ENCODE measurements at places on chromosomes 4 and X.

DNA sequence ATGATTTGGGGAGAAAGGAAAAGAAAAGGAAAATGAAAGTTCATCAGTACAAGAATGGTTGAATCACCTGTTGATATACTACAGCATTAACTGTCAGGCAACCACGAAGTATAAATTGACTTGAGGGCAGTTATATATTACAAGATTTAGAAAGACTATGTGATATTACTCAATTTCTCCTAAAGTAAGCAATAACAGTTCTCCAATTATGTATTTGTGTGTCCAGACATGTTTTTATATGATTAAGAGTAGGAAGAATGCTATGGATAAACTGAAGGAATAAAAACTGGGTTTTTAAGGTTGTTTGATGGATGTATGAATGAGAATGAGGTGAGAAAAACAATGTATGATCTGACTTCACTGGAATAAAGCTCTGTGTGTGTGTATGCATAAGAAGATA is 2234.4 kb downstream of the ARAP2 start:
- no peak for DNase-seq

- no peak for DNase-seq
Observed at GRCh38 chr4:146763560-146763959, 124.9 kb downstream of the POU4F2 start.

GRCh38 chr4:13851085-13851940 is 223.8 kb upstream of the BOD1L1 start:
- no peak for DNase-seq

- no peak for DNase-seq
Observed at GRCh38 chr4:168541266-168541953, 44.6 kb downstream of the PALLD start.

DNA sequence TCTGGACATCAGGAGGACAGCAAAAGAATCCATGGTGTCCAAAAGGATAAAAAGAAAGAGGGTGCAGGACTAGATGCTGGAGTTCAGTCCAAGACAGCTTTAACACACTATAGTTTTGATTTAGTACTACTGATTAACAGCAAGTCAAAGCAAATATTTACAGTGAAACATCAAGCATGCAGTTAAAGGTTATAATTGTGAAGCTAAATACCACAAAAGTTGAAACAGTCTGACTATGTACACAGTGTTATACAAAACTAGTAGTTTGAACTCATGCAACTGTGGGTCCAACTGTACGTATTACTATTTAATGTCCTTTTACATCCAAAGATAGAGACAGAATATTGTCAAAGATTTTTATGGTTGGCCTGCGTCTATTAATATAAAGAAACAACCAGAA is 57.6 kb downstream of the CHIC2 start:
- no peak for DNase-seq

DNA sequence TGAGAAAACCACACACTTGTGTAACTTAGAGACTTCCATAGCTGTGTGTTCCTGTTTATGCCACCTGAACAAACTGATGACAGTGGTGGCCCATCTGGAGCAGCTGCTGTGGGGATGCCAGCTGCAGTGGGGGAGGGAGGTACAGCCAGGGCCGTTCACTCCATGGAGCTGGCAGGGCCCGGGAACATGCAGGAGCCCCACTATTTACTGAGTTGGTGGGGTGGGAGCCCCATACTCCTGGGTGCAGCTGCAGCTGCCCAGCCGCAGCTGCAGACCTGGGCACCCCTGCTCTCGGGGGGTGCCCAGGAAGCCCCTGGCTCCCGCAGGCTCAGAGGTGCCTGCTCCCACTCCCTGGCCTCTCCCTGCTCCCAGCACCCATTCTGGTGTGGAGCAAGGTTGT is 398.6 kb upstream of the RASGEF1B start:
- no peak for DNase-seq

- DNase-seq: no peak
Observed at GRCh38 chr4:145819853-145820181, 118.8 kb downstream of the ZNF827 start.

DNA sequence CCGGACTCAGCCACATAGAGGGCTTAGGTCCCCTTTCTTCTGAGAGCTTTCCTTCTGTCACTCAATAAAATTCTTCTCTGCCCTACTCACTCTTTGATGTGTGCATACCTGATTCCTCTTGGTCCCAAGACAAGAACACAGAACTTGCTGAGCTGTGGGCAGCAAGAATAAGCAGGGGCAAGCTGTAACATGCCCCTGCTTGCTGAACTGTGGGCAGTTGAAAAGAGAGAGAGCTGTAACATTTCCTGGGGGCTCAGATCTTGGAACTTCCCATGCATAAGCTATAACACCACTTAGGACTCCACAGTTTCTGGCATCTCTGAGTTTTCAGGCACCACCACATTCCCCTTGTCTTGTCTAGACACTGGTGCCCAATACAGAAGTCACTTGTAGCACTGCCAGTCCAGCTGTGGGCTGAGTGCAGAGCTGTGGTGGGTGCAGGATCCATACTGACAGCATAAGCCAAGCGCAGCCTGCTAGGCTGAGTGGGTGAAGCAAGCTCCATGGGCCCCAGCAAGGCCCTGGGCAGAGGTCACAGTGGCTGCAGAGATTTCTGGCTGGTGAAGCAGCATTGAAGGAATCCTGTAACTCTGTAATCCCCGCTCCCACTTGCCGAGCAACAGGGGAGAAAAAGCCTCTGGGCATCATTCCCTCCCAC is 241.2 kb downstream of the PCDH10 start:
- no peak for DNase-seq

- no peak for DNase-seq
Observed at GRCh38 chr4:36337665-36338185, 56.3 kb downstream of the DTHD1 start.

DNA sequence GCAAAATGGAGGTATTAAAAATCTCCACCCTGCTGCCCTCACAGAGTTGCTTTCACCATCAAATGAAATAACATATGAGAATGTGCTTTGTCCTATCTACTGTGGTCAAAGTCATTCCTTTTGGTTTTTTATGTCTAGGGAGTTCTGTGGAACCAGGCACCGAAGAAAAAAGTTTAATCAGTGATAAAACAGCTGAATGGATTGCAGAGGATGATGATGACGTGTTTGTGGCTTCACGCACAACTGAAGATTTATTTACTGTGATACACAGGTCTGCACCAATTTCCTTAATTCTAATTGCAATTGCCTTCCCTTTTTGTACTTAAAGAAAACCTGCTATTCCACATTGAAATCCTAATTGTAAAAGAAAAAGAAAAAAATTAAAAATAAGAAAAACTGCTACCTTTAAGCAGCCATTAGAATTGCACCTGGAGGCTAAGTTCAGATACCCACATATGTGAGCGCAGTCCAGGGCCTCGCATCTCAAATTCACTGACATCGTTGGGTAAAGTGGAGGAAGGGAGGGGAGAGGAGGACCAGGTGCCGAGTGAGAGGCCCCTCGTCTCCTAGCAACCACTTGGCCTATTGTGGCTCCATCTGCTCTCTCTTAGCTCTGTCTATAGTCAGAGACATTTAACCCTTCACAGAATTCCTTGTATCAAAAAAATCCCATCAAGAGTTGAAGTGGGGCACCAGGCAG is 10.5 kb upstream of the RTL5 start:
- no peak for DNase-seq

DNA sequence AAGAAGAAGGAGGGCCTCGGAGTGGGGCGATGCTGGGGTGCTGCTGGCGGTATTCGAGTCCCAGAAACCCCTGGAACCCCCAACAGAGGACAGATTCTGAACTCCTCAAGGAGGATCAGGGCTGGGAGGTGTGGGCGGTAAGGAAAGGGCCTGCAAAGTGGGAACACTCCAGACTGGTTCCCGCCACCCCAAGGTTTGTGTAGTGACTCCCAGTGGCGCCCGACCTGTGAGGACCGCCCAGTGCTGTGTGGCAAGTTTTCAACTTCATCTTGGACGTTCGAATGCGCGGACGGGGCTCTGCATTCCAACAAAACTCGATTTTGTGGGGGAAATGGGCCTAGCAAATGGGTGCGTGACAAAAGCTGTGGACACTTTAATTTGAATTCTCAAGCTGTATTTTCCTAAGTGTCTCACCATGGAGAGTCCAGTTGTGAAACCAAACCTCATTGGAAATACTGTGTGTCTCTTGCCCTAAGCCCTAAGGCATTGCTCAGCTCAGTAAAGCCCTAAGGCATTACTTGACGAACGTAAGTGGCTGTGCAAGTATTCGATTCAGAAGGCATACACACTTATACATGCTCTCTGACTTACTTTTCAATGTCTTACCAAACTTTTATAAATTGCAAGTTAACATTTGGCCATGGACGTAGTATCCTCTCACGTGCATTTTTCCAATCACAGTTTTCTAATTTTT is 27.4 kb upstream of the XAGE1B start:
- DNase-seq: no peak

GRCh38 chr4:101122019-101122418 is 225.3 kb downstream of the PPP3CA start:
- DNase-seq: no peak

- no peak for DNase-seq
Observed at GRCh38 chr4:44772340-44772739, 46.0 kb upstream of the GNPDA2 start.

DNA sequence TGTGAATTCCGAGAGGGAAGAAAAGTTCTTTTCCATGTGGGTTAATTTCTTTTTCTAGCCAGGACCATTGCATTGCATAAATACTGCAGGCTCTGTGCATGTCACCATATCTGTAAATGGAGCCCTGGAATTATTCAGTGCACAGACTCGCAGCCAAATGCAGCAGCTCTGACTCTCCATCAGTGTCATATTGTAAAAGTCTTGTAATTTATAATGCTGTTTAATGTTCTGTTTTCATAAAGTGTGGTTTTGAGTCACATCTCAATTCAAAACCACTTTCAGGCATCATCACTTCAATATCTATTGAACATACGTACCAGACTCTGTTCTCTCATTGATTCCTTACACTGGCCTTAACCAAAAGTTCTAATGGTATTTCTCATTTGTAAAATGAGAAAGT is 193.9 kb upstream of the RPL34 start:
- no peak for DNase-seq

- DNase-seq: no peak
Observed at GRCh38 chr4:134708616-134709015, 507.0 kb upstream of the PABPC4L start.

GRCh38 chrX:29947225-29947624 is 268.1 kb upstream of the MAGEB2 start:
- DNase-seq: no peak

- no peak for DNase-seq
Observed at GRCh38 chr4:70674731-70675130, 8.4 kb upstream of the JCHAIN start.

- DNase-seq: no peak
Observed at GRCh38 chr4:99462875-99463464, 27.8 kb upstream of the ADH7 start.

GRCh38 chr4:122797405-122798094 is 29.1 kb upstream of the FGF2 start:
- no peak for DNase-seq

DNA sequence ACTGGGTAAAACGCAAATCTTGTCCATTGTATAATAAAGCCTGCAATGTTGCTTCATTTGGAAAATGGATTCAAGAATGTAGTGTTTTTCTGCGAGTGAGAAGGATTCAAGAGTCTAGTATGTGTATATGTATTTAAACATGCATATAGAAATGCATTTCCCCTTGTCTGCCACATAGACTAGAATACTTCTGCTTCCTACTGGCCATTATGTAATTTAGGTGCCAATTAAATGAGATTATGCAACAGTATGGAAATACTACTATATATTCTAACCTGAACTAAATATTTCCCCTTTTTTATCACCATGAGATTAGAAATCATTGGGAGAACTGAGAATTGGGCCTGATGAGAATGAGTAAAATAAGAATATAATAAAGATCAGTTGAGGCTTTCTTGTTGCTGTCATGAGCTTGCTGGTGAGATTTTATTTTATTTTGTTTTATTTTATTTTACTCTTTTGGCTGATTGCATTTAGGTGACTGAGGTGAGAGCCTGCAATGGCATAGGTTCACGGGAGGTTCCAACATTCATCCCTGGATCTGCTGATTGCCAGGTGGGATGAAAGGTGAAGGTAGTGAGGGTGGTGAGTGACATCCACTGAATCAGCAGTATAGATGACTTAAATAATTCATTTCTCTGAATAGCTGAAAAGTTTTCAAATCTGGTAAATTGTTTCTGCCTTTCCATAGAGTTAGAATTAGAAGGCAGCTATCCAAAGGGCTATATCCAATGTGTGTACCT is 95.6 kb upstream of the SLC4A4 start:
- DNase-seq: no peak
